ENCODE measurements at places on chromosomes 12 and 14.
A peak's percentile ranks its signal among the peaks of the same experiment; 100 is the strongest.

DNA sequence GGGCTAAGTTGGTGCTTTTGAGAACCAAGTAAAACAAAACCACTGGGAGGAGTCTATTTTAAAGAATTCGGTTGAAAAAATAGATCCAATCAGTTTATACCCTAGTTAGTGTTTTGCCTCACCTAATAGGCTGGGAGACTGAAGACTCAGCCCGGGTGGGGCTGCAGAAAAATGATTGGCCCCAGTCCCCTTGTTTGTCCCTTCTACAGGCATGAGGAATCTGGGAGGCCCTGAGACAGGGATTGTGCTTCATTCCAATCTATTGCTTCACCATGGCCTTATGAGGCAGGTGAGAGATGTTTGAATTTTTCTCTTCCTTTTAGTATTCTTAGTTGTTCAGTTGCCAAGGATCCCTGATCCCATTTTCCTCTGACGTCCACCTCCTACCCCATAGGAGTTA lies 1.8 kb upstream of the RAB5B start:
- DNase-seq, result peak; percentile 69

DNA sequence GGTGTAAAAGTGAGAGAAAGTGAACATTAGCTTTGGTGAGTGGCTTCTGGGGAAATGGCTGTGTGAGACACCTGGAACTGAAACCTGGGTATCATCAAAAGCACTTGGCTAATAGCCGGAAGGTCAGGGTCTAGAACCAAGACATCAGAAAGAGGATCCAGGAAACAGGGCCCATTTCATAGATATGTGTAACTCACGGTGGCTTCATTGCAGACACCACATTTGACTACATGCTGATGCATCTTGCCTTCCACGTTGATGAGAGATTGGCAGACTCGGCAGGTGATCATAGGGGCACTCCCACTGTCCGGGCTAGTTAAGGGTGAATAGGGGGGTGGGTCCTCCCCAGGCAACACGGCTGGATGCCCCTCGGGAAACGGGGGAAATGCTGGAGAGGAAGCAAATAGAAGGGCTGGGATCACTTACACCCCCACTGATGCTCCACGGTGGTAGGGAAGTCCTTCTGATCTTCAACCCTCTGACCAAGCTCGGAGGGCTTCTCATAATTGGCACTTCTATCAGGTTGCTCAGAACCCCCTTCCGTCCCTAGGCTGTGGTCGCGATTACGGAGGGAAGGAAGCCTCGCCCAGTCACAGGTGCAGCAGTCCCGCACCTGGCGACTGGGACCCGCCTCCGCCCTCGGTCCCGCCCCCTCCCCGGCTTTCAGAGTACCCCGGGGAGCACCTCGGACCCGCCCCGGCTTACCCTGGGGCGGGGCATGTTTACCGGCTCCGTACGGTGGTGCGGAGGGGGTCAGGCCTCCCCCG lies 593 bp downstream of the PIP4P1 start:
- DNase-seq, result no peak

GRCh38 chr12:40569626-40570179 lies 122.5 kb upstream of the CNTN1 start:
- DNase-seq, result peak; percentile 8

GRCh38 chr12:45302621-45303369 lies 86.9 kb downstream of the ANO6 start:
- peak; percentile 52 for DNase-seq

- no peak for DNase-seq
Observed at GRCh38 chr12:64701283-64701682, 57.9 kb downstream of the GNS start.

GRCh38 chr12:62799766-62800406 lies 135.1 kb downstream of the PPM1H start:
- no peak for DNase-seq

- peak; percentile 61 for DNase-seq
Observed at GRCh38 chr12:75923964-75924666, 107.5 kb downstream of the PHLDA1 start.

GRCh38 chr12:1034243-1034642 lies 43.2 kb downstream of the ERC1 start:
- DNase-seq, result no peak

DNA sequence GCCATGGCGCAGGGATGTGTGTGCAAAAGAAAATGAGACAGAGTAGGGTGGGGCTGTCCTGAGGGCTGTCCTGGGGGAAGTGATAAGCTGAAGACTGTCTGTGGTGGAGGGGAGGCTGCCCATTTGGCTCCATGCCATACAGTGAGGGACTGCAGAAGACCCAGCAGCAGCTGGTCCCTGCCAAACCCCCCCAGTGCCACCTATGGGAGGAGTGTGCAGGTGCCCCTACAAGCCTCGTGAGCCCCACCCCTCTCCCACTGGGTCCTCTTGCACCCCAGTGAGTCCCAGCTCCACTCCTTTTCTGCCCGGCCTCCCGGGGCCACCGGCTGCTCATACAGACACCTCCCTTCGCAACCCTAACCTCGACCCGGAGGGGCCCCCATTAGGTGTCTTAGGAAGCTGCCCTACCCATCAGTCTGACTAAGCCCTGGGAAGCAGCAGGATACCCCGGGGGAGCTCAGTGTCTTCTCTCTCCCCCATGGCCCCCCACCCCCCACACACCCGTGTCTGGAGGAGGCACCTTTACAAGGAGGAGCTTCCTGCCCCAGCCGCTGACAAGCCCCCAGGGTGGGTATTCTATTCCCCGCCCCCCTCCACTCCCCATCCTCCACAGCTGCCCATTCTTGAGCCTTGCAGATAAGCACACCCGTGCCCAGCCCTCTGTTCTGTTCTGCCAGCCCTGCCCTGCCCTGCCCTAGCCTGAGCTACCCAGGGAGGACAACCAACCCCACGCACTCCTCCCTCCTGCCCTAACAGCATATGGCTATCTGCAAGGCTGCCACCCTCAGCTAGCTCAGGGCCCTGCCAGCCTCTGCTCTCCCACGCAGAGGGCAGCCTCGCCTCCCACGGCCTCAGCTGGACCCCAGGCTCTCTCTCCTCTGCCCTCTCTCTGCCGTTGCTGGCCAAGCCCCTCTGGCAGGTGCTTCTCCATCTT lies 41.9 kb downstream of the SLC6A12 start:
- DNase-seq, result no peak

GRCh38 chr12:53739214-53740129 lies 12.2 kb upstream of the CALCOCO1 start:
- DNase-seq, result peak; percentile 37

- DNase-seq, result no peak
Observed at GRCh38 chr12:112010415-112011344, 2.3 kb downstream of the TMEM116 start.

GRCh38 chr14:71133296-71133695 lies 226.0 kb downstream of the PCNX1 start:
- DNase-seq, result no peak

DNA sequence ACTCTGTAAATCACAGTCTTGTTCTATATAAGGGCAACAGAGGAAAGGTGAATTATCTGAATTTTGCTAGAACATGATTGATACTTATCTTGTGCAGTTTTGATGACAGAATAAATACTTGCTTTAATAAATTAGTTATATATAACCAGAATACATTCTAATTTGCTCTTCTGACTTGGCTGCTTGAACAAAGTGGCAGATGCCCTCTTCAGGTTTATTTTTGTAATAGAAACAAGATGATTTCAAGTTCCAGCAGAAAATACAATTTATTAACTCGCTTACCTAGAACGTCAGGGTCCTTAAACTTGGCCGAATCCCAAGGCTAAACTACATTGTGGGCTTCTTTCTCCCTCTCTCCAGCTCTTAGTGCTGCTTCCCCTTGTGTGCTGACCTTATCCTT lies 57.6 kb upstream of the SSTR1 start:
- DNase-seq, result no peak

DNA sequence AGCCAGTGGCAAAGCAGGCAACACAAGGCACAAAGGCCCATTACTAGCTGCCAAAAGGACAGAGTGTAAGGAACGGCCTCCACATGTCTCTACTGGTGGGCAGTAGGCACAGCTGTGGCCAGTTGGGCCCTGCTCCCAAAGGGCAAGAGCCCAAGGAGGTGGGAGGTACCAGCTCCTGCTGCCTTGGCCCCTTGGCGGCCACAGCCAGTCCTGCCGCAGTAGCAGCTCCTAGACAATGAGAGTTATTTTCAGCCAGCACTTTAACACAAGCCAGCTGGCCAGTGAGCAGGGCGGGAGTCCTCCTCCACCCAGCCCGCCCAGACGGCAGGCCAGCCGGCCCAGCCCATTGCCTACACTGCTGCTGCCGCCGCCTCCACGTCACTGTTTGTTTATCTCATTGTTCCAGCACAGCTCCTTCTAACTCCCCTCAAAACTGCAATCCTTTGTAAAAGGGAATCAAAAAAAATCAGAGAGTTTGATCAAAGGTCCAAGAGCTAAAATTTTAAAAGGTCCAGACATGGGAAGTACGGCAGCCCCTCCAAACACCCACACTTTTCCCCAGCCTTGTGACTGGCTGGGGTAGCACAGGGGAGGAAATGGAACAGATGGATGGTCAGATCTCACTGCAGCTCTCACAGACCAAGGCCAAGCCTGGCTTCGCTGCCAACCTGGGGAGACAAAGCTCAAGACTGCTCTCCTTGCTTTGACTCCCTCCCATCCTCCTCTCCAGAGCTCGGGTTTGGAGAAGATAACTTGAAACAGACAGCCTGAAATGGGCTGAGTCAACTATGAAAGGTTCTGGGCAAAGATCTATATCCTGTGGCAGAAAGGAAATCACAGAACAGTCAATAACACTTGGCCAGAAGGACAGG lies 33.5 kb downstream of the FMNL3 start:
- DNase-seq, result peak; percentile 94
